ENCODE measurements at places on chromosomes 16 and 17. TPM values are rescaled to one million over a fixed set of nuclear protein-coding genes. Genes with fewer than 3 reads are reported as not detected.
A peak's percentile ranks its signal among the peaks of the same experiment; 100 is the strongest.

SRCAP gene
- 115 TPM for total RNA-seq

CTRB1 gene
- total RNA-seq, result not detected

MFAP4 gene
- not detected for total RNA-seq

DEXI gene
- total RNA-seq, result 41.2 TPM

PRSS22 gene
- not detected for total RNA-seq

ZNF423 gene
- total RNA-seq, result not detected

TBC1D3E gene
- total RNA-seq, result 0.17 TPM

P2RX1 gene
- not detected for total RNA-seq

DNA sequence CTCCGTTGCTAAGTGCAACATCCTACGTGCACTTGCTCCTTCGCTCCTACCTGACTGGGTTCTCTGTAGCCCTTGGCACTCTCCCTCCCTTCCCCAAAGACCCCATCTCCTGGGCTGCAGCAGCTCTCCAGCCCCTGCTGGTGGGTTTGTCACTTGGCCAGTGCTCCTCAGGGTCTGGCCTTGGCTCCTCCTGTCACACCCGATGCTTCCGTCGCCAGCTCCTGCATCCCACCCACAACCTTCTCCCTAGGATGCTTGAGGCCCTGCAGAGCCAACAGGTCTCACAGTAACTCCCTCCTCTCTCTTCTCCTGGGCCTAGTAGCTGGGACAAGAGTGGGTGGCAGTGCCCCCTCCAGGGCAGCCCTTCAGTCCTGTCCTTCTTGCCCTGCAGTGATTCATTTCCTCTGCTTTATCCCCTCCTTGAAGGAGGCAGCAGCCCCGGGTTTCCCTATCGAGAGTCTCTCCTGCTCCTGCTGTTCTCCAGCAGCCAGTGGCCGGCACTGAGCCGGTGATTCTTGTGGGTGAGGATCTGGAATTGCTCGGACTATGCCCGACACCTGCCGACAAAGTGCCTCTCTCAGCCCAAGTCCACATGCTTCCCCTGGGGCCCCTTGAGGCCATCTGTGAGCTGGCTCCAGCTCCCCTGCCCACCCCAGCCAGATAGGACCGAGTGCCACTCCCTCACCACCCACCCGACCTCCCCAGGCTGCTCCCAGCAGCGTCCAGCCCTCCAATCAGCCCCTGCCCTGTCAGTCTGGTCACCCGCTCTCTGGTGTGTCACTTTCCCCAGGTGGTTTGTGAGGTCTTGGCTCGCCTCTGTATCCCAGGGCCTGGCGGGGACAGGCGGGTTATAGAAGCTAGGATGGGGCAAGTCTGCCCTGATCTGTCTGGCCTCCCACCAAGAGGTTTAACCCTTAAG, 3.8 kb downstream of the LITAFD start:
- DNase-seq, result no peak

DNA sequence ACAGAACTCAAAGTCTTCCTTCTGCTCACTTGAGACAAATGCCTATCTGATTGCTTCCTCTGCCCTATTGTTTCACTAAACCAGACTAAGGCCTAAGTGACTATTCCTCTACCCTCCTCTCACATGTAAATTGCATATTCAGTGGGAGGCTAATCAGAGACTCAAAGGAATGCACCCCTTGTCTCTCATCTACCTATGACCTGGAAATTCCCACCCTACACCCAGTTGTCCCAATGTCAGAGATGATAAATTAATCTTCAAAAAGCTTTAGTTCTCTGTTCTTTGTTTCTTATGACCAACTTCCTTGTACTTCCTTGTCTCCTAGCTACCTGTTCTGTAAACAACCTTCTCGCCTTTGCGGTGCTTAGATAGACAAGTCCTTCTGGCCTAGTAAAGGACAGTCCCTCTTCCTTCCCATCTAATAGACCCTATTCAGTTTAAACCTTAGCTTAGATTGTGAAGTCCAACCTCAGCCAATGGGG, 76.0 kb downstream of the EMP2 start:
- no peak for DNase-seq

GRCh38 chr17:71118039-71118438, 948.7 kb downstream of the KCNJ2 start:
- DNase-seq, result no peak

DNA sequence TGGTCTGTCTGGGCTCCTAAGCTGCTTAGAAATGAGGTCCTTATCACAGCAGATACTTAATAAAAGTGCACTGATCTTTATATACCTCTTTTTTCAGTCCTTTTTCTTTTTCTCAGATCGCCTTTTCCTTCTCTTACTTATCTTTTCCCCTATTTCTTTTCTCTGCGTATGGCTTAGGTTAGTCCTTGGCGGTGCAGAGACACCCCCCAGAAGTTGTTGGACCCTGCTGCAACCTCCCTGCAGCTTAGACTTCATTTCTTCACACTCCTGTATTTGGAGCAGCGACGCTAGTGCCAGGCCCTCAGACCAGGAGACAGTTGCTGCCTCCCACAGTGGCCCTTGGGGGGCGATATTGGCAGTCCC, 67.6 kb downstream of the CENPV start:
- DNase-seq, result no peak

DNA sequence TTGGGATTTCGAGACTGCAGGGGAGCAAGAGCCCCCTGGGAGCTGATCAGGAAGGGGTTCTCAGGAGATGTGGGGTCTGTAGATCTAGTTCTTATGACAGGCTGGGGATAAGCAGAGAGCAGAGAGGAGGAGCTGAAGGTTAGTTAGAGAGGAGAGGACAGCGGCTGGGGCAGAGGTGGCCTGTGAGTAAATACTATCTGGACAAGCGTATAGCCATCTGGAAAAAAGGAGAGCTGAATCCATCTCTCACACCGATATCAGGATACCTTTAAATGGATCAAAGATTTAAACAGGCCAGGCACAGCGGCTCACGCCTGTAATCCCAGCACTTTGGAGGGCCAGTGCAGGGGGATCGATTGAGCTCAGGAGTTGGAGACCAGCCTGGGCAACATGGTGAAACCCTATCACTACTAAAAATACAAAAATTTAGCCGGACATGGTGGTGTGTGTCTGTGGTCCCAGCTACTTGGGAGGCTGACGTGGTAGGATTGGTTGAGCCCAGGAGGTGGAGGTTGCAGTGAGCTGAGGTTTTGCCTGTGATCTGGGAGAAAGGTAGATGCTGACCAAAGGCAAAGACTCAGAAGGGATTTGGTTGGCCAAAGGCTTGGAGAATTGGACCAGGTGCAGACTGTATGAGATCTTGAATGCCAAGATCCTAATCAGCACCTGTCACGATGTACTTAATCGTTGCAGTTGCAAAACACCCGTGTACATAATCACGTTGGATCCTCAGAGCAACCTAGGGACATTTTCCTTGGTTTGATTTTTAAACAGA, 18.9 kb upstream of the SLC25A19 start:
- DNase-seq, result no peak

- DNase-seq, result no peak
Observed at GRCh38 chr17:7440113-7440833, 961 bp downstream of the FGF11 start.

GRCh38 chr16:46783800-46784199, 35.7 kb upstream of the MYLK3 start:
- no peak for DNase-seq

- no peak for DNase-seq
Observed at GRCh38 chr17:16281351-16281750, 64.3 kb downstream of the PIGL start.

DNA sequence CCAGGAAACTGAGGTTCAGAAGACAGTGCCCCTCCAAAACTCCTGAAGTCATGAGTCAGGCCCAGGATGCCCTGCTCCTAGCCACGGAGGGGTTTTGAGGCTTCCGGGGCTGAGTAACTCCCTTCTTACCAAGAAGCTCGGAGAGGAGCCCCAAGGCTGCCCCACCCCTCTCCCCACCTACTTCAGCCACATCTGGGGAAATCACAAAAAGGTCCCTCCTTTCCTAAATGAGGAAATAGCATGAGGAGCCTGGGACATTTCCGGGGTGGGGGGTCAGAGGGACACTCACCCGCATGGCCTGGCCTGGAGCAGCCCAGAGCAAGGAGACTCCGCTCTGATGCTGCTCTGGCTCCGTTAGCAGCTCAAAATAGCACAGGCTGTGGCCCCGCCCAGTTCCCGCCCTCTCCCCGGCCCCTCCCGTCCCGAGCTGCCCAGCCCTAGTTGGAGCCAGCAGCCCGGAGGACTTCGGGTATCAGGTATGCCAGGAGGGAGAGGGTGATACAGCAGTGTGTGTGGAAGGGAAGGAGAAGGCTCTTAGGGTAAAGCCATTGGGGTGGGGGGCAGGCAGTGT, 40.1 kb downstream of the MYO18A start:
- DNase-seq, result peak; percentile 72

- DNase-seq, result no peak
Observed at GRCh38 chr16:27520982-27521673, 28.6 kb downstream of the GTF3C1 start.

DNA sequence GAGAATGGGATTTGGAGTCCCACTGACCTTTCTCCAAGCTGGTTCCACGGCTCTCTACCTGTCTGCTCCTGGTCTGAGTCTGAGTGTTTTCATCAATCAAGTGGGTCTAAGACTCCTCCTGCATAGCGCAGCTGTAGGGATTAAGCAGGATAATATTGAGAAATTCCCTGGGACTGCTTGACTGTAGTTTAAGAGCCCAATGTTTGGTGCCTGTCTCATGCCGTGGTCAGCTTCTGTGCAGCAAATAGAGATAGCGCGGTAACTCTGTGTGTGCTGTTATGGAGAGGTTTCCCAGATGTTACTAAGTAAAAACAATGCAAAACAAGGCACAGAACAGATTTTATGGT, 21.4 kb downstream of the RPTOR start:
- DNase-seq, result no peak

DNA sequence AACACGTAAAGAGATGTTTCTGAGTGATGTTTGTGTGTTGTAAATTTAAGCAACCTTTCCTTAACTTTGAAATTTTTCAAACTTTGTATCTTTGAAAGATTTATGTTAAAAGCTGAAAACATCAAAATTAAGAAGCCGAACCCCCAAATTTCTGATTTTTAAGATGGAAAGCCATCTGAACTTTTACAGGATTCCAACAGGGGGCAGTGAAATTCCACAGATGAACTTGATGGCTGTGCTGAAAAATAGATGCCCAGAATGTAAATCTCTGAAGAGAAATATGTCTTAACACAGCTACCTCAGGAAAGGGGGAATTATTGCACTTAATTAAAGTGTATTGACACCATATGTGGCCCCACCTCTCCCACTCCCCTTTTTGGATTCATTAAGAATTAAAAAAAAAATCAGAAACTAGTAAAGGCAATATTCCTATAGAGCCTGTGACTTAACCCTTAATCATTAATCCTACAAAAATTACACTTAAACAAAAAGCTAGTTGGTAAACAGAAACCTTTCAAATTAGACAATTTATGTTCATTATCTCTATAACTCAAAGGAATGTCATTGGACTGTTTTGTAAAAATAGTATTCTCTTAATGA, 597.9 kb downstream of the KCNJ2 start:
- DNase-seq, result no peak

DNA sequence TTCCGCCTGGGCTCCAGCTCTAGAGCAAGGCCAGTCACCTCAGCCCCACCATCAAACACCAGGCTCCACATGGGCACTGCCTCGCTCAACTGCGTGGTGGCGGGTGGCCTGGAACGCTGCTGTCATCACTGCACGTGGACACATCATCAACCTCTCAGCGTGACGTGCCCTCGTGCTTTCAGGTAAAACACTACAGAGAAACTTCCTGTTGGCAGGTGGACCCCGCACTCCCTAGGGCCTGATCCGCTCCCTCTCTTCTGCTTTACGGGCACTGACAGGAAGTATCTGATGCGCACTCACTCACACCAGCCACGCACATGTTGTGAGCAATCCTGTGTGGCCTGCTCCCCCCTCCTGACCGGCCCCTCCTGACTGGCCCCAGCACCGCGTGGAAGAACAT, 87.4 kb downstream of the ANKRD11 start:
- DNase-seq, result peak; percentile 54

DNA sequence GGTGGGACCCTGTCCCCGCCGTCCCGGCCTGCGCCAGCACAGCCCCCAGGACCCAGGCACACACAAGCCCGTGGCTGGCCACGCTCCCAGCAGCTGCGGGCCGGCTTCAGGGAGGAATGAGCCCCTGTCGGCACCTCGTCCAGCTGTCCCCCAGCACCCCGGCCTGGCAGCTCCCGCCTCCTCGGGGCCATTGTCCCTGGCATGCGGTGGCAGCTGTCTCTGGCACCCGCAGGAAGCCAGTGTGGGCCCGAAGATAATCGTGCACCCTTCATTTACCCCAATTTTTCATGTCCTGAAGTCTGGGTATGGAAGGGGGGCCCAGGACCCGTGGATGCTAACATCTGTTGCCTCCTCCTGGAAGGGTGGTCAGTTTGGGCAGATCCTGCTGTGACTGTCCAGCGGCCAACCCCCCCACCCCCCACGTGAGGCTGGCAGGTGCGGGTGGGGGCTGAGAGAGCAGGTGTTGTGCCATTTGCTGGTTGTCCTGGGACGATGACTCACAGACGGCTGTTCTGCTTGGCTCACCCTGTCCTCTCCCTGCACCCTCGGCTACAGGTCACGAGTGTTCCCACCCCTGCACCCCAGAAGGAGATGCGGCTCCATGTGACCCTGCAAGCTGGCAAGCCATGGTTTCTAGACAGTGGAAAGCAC, 4.0 kb upstream of the LMF1 start:
- DNase-seq, result no peak

All from CD4-positive, alpha-beta memory T cell (primary cell).